Stimulated activated CD4-positive, alpha-beta T cell treated with anti-CD3 and anti-CD28 coated beads, Interleukin-15, amount 100 ng/mL, for 1 hour (primary cell): ENCODE measurements at places on chromosomes 3 and 15.

GRCh38 chr3:14522768-14523167 lies 17.4 kb downstream of the GRIP2 start:
- DNase-seq, result no peak

DNA sequence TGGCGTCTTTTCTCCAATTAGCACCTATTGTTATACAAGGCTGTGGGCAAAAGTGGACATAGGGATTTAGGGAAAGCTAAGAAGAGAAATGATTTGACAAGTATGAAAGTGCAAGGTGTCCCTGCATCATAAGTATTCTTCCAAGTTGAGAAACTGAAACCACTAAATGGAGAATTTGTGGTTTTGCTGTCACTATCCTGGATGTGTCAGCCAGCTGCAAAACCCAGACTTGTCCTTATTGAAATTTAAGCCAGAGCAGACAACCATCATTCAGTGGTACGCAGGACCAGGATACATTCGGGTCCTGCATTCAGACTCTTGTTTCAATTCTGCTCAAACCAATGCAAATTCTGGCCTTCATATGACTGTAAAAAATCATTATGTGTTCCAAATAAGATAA lies 384.8 kb upstream of the TGFBR2 start:
- no peak for DNase-seq

DNA sequence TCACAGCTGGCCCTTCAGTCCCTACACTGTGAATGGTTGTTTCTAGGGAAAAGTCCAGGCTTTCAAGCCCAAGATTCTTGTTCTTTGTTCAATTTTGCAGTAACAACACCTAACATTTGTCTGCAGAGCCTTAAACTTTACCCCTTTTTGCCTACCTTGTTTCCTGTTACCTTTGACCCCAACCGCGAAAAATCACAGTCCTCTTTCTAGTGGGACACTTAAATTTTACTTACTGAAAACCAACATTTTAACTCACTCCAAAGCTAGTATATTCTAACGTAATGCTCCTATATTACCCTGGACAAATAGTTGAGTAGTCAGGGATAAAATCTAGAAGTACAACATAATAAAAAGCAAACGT lies 649 bp upstream of the PIK3CB start:
- DNase-seq, result no peak

DNA sequence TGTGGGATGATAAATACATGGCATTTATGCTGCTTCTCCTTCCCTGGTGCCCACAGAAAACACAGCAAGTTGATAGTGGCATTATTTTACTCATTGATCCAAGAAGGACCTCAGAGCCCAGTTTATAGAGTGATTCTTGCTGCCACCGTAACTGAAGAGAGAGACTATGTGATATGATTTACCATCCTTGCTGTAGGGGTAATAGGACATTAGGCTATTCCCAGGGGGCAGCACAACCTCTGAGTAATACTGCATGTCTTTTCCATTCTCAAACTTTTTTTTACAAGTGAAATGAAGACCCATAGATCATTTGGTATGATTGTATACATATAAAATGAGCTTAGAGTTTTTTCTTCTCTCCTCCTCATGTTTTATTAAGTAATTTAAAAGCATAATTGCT lies 136.4 kb downstream of the ABI3BP start:
- DNase-seq, result no peak

DNA sequence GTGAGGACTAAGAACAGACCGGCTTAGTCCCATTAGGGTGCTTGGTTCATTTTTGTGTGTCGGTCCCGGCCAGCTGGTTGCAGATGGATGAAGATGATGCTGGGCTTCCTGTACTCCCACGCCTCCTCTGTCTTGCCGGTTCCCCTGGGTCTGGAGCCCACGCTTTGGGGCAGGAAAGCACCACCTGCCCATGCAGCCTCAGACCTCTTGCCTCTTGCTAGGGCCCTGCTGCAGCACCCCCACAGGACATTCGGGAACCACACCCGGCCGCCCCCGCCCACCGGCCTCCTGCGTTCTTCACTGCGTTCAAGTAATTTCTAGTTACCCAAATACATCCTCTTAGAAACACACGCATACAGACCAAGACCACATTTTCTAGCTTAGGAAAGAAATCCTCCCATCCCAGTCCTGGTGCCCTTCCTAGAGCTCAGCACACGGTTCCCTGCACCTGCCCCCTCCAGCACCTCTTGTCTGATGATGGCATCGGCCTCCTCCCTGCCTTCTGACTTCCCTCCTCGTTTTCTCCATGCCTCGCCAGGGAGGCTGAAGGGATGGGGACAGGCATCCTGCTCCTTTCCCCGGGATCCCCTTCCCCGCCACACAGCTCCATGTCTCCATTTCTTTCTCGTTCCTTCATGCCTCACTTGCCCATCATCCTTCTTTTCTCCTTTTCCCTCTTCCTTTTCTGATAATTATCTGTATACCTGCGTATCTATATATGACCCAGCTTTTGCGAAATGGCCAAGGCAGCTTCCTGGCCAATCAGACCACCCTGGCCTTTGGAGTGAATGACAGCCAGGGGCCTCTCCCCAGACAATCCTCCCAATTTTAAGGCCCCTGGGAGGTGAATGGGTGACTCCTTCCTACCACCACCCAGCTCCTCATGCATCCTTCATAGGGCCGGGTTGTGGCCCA lies 30.9 kb downstream of the FAM3D start:
- no peak for DNase-seq
